ENCODE measurements at places on chromosomes 2 and 18.

DNA sequence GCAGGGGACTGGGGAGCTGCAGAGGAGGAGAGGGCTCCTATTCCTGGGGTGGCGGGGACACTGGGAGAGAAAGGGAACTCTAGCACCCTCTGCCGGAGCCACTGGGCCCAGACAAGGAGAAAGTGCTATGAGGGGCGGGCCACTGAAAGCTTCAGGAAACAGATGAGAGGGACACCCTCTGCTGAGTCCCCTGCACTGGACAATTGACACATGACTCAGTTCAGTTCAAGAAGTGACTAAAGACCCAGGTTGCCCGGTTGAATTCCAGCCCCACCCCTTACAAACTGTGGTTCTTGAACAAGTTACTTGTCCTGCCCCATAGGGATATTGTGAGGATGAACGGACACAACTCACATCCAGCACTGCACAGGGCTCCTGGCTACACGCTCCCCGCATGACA, 5.0 kb downstream of the RUFY4 start:
- peak; percentile 58 for DNase-seq

GRCh38 chr2:200713704-200714064, 98.0 kb upstream of the BZW1 start:
- DNase-seq, result no peak

- no peak for DNase-seq
Observed at GRCh38 chr2:84833481-84834150, 47.3 kb downstream of the TRABD2A start.

DNA sequence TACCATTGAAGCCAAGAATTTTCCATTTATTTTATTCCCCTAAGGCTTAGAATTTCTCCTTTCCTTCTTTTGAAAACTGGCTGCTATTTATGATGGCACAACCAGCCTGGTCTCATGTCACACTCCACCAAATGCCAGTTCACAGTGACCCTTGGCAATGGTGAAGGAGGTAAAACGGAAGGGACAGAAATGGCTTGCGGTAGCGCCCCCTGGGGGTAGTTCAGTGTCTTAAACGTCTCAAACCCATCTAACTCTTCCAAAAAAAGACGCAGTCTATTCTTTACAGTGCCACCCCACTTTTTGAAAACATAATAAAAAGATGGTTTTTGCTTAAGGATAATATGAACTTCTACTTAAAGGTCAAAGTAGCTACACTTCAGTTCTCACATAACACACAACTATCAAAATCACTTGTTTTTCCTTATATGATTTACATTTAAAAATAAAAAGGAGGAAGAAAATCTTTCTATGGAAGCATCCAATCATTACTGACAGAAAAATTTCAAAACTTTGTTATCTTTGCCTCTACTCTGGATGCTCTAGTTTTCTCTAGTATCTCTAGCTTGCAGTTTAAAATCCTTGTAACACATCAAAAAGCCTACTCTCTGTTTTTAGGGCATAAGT, 28.0 kb downstream of the PNO1 start:
- peak; percentile 75 for DNase-seq

DNA sequence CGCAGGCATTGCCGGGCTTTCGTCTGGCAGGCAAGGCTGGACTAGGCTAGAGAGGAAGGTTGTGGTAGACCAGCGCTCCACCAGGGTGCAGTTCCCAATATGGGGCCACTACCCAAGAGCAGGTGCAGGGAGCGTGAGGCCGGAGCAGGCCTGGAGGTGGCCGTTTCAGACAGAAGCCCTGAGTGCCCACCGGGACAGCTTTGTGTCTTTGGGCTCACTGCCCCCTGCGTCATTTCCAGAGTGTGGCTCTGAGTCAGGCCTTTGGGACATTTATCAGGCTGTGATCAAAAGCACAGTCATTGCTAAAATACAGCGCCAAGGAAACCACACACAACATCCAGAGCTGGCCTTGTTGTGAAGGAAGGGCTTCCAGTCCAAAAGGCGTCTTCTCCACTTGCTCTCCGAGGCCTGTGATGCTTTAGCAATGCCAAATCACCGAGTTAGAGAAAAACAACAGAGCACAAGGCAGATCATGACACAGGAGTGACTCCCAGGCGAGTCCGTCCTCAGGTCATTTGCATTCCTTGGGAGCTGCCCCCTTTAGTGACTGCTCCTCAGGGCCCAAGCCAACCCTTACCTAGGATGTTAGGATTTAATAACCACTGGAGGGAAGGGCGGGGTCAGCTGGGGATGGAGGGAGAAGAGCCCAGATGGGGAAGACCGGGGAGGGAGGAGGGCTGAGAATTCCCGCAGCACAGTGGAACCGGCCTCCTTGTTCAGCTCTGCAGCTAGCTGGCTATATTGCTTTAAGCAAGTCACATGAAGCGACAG, 42.3 kb downstream of the RFX8 start:
- DNase-seq, result no peak

DNA sequence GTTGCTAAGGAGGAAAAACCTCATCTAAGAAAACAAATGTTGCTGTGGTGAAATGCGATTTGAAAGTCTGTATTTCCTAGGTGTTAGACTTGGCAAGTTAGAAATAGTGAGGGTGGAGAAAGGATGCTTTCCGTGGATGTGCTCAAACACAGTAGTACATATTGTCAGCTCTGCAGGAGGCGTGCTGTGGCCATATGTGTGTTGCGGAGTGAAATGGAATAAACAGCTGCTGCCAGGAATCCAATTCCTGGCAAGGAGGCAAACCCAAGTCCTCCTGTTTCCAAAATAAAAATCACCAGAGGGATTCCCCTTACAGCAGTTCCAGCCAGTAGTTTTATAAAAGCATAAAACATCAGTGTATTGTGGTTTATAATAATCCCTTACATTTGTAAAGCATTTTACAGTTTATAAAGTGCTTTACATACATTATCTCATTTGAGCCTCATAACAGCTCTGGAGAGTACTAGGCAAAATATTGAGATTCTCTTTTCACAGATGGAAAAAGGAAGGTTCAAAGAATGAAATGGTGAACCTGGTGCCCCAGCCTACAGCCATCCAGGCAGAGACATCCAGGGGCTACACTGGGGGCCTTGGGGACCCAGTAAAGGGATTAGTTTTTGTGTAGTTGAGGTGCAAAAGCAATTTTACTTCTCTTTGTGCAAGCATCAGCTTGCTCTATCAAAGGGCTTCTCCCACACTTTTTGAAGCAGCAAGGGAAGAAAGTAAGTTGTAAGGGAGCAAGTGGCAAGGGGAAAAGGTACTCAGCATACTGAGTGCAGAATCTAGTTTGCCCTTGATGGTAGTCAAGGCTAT, 206.0 kb downstream of the AGPS start:
- no peak for DNase-seq

- DNase-seq, result no peak
Observed at GRCh38 chr18:47899107-47899840, 31.2 kb downstream of the SMAD2 start.

GRCh38 chr2:29776406-29776805, 145.0 kb downstream of the ALK start:
- DNase-seq, result no peak

- DNase-seq, result peak; percentile 76
Observed at GRCh38 chr2:10410001-10410822, 37.9 kb downstream of the ODC1 start.

GRCh38 chr18:80068571-80069272, 34.5 kb downstream of the RBFA start:
- no peak for DNase-seq

DNA sequence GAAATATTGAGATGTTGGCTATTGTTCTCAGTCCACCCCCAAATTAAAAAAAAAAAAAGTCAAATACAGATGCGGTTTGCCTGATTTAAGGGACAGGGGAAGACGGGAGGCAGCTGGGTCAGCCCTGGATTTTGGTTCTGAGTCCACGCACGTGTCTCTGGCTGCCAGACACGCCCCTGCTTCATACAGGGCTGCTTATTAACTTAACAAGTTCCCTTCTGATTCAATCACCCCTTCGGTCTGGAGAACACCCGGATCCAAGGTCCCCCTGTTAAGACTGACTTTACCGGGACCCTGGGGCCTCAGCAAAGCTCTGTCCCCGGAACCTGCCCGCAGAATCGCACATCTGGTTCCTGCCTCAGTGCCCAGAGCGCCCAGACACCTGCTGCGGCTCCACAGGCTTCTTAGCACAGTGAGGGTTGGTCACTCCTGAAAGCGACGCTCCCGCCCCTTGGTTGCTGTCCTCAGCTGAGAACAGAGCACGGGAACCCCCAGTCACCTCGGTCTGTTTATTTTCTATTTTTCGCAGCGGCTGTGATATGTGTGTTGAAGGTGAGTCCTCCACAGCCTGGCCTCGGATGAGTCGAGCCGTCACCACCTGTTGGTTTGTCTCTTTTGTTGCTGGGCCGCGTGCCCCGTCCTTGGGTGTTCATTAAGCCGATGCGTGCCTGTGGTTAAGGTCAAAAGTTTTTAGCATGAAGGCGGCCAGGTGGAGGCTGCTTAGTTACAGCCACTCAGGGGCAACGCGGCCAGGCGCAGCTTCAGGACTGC, 57.2 kb downstream of the RTP5 start:
- DNase-seq, result no peak

DNA sequence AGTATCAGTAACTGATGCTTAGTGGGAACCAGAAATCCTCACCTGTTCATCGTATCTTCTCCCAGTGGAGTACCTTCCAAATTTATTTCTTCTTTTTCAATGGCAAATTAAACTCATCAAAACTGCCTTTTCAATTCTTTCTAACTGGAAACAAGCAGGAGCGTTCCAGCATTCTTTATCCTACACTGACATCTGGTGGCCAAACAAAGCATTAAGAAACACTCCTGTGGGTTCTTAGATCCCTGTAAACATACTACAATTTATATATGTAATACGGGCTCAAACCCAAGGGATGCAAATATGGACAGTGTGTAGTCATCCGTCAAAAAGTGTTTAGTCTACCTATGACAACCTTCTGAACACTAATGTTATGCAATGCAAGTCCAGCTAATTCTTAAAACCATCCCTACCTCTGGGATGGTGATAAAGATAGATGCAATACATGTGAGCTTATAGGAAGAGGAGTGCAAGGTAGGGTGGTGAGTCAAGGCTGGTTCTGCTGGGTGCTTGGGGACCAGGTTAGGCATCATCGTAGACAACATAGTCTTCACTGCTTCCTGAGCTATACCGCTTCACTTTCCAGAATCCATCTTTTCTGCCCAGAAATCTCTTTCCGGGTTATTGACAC, 375.0 kb downstream of the CTNNA2 start:
- DNase-seq, result peak; percentile 39

GRCh38 chr2:241595600-241596140, 37.1 kb downstream of the BOK start:
- DNase-seq, result no peak

GRCh38 chr2:189492451-189492850, 51.2 kb downstream of the WDR75 start:
- DNase-seq, result no peak

- DNase-seq, result no peak
Observed at GRCh38 chr2:2913601-2914120, 464.0 kb downstream of the EIPR1 start.

DNA sequence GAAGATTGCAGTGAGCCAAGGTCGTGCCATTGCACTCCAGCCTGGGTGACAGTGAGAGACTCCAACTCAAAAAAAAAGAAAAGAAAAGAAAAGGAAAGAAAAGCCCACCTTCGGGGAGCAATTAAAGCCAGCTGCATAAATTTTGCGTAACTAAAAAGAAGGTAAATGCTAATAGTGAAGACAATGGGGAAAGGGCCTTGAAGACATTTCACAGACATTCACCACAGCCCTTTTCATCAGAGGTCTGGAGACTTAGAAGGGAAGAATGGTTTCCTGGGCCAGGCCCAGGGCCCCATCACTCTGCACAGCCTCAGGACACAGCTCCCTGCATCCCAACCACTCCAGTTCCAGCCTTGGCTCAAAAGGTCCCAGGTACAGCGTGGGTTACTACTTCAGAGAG, 35.1 kb upstream of the MSH6 start:
- no peak for DNase-seq

DNA sequence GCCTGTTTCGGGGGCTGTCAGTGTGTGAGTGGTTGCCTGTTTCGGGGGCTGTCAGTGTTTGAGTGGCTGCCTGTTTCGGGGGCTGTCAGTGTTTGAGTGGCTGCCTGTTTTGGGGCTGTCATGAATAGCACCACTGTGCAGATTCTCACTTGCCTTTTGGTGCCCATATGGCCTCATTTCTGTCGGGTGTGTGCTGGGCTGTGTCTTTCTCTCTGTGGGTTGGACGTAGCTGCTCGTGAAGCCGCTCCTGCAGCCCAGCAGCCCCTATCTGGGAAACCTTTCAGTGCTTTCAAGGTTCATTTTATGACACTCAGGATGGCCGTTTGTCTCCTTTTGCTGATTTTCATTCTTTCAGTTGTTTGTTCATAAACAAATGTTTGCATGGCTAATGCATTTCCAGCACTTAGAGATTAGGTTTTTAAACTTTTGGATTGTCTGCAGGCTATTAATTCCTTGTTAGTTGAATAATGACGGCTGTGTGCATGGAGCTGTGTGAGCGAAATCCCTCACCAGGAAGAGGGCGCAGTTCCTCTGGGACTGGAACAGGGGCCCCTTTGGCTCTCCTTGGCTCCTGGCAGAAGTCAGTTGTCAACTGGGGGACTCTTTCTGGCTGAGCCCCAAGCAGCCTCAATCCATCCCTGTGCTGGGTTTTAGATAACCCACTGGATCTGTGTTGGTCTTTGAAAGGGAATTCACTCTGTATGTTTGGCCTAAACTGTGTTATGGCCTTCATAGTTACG, 10.8 kb downstream of the AGAP1 start:
- DNase-seq, result no peak

- DNase-seq, result no peak
Observed at GRCh38 chr2:156343940-156344301, 11.4 kb upstream of the NR4A2 start.

- no peak for DNase-seq
Observed at GRCh38 chr18:1498216-1498615, 593.5 kb downstream of the ADCYAP1 start.

DNA sequence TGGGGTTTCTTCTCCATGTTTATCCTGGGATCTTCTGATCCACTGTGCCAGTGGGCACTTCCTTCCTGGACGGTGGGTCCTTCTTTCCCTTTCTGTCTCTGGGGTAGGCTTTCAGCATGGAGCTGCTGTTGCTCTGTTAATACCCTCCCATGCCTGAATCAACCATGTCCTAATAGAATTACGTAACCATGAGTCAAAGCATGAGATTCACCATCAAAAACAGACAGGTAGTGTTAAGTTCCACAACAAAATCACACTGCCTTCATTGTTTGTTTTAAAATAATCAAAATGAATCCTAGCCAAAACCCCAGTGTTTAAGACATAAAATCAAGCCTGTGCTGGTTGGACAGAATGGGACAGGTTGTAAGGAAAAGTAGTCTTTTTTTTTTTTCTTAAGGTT, 37.5 kb downstream of the GNAL start:
- no peak for DNase-seq

GRCh38 chr2:10774394-10774793, 38.2 kb downstream of the PDIA6 start:
- no peak for DNase-seq

GRCh38 chr2:25257931-25258846, 83.5 kb downstream of the DNMT3A start:
- no peak for DNase-seq

GRCh38 chr2:113980946-113981345, 91.1 kb downstream of the ACTR3 start:
- no peak for DNase-seq

- no peak for DNase-seq
Observed at GRCh38 chr18:59606193-59607077, 90.8 kb downstream of the CCBE1 start.

- peak; percentile 45 for DNase-seq
Observed at GRCh38 chr2:144630459-144631215, 110.7 kb upstream of the ZEB2 start.
